K562 (cell line): ENCODE measurements at places on chromosomes 1 and 21.

DNA sequence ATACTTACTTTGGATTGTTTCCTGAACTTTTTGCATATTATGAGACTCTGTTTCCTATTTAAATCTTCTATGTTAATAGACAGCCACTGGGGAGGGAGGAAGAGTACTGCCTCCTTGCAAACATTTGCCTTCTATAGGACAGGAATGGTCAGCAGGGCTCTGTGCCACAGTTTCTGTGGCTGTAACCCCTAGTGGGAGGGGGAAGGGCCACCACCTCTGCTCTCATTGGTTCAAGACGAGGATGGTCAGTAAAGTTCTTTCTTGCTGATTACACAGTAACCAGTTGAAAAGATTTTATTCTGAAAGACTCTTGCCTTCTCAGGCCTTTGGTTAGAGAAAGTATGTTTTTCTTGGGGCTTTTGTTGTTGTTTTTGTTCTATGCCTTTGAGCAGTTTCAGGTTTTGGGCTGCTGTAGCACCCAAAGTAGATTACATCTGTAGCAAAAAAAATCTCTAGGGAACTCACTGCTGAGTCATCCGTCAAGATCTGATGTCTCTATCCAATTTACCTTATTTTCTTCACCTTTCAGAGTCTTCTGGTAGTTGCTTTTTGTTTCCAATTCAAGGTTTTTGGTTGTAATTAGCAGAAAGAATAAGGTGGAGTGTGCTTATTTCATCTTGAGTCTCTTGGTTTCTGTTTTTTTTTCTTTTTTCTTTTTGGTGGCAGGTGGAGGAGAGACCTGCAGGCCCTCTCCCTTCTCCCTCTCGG is 23.1 kb downstream of the SLC35A3 start:
- DNase-seq: peak; percentile 56

- DNase-seq: no peak
These were observed 817.7 kb upstream of the B3GALT2 start for GRCh38 chr1:194004146-194004545.

- DNase-seq: no peak
These were observed 112.2 kb downstream of the ITSN1 start for GRCh38 chr21:33754481-33754880.

DNA sequence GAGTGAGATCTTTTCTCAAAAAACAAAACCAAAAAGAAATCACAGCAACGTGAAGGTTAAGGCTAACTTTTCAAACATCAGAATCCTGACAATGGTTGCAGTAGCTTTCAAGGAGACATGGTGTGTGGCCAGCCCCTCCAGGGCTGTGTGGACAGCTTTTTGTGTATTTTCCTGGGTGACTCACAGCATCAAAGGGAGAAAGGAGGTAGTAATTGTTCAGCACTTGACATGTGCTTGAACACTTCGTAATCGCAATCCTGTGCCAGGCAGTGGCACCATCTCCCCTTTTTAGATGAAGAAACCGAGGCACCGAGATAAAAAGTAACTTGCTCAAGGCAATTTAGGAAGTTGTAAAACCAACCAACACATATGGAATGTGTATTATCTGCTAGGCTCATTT is 10.3 kb downstream of the NBL1 start:
- DNase-seq: no peak

DNA sequence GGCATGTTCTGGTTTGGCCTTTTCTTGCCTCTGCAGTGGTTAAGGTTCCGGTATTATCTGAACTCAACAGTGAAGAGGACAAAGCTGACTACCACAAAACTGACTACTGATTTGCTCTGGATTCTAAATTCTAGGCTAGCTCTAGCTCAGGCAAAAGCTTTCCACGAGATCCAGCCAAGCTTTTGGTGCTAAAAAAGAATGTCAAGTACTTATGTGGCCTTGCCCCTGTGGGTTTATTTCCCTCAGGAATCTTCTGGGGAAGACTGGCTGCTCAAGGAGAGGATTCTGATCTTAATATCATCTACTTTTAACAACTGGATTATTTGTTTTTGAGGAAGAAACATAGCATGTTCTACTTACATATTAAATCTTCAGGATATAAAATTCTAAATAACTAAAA is 26.1 kb upstream of the MTMR11 start:
- no peak for DNase-seq

DNA sequence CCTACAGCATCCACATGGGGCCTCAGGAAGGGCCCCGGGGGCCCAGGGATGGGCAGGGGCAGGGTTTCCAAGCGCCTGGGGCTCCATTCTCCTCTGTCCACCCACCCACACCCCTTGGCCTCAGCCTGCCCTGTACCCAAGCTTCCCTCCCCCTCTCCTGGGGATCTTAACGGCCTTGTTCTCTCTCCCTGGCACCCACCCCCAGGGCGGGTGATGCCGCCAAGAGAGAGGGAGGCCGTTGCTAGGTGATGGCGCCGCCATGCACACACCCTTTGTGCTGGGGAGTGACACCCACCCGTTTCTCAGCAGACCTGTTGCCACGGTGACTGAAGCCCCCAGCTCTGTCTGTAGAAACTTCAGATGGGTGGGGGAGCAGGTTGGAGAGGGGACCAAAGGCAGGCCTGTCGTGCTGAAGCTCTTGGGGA is 7.6 kb downstream of the GPR37L1 start:
- no peak for DNase-seq

DNA sequence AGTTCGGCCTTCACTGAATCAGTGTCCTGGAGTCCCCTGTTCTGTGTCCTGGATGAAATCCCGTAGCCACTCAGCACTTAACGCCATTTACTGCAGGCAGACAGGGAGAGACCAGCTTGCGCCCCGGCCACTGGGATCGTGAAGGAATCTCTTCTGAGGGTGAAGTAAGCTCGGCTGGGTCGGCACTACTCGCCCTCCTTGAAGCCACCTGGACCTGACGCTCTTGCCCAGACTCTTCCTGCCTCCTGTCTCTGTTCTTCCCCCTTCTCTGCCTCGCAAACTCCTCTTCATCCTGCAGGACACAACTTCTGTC is 99.9 kb upstream of the ZBTB40 start:
- no peak for DNase-seq

DNA sequence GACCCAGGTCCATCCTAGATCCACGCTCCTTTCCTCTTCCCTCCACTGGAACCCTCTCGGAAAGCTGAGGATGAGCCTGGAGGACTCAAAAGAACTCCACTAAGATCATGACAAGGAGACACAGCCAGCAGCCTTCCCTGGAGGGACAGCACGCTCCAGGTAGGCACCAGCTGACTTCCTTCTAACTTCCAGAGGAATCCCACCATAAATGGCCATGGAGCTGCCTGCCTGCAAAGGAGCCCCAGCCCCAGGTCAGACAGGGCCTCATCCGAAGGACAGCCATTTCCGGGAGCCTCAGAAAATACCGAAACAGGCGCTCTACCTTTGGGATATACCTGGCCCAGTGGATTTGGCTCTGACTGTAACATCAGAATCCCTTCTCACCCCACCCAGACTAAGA is 4.1 kb downstream of the SH3BP5L start:
- peak; percentile 3 for DNase-seq

DNA sequence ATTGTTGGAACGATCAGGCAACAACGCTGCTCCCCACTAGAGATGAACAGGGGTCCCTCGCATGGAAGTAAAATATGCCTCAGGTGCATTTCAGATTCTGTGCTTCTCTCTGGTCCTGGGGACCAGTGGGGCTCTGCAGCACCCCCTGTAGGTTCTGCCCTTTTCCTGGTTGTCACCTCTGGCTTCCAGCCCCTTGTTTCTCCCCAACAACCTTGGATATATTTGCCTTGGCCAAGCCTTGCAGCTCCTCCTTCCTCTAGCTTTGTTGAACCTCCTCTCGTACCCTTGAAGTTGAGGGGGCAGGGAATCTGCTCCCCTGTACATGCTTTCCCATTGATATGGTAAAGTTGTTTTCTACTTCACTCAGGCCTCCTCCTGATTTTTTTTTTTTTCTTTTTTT is 5.4 kb upstream of the RGSL1 start:
- DNase-seq: peak; percentile 34

- no peak for DNase-seq
These were observed 37.9 kb upstream of the EEIG2 start for GRCh38 chr1:108521990-108522393.

GRCh38 chr1:151655371-151655770 is 43.5 kb downstream of the SNX27 start:
- no peak for DNase-seq

DNA sequence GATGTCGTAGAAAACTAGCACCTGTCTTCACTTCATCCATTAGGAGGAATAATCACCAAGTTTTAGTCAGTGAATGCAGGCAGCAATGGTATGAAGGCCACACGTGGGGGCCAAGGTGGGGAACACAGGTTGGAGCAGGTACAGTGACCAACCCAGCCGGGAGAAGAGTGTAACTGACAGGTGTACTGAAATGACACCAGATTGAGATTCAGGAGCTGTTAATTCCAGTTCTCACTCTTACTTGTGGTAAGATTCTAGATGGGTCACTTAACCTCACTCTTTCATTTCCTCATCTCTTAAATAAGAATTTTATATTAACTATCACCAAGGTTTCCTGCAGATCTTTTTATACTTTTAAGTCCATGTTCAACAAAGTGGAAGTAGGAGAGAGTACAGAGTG is 206.2 kb upstream of the PTBP2 start:
- no peak for DNase-seq

DNA sequence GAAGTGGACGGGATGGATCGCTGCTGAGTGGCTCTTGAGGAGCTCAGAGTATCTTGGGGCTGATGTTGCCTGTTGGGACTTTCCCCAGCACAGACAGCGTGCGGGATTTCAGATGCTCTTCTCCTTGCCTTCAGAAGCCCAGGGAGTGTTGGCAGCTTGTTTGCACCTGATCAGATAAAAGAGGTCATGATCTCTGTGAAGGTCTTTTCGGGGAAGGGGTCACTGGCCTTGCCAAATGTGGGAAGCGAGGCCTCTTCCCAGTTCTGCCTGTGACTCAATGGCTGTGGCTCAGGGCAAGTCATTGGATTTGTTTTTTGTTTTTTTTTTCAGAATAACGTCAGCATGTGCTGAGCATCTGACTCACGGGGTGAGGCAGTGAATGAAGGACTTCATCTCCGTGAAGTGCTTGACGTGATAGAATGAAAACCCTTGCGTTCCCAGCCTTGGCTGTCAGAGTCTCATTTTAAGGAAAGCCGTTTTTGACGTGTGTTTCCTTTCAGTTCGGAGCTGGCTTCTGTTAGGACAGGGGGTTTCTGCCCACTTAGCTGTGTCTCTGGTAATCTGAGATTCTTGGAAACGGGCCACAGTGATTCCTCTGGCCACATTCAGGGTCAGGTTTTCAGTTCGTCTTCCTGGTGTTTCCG is 46.7 kb downstream of the GALNT2 start:
- no peak for DNase-seq

DNA sequence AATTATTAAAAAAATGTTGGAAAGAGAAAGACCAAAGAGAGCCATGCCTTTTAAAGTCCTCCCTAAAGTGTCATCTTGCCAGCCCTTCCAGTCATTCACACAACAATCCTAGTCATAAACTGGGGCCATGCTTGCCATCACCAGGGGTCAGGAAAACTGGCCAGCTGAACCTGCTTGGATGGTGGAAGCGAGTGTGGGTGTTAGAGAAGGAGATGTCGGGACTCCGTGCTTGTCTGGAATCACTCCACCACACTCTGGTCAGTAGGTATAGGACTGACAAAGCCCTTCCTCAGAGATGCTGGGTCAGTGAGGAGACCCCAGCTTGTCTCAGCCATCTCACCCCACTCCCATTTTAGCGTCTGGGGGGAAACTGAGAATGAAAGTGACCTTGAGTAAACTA is 3.3 kb upstream of the HAPLN2 start:
- no peak for DNase-seq

DNA sequence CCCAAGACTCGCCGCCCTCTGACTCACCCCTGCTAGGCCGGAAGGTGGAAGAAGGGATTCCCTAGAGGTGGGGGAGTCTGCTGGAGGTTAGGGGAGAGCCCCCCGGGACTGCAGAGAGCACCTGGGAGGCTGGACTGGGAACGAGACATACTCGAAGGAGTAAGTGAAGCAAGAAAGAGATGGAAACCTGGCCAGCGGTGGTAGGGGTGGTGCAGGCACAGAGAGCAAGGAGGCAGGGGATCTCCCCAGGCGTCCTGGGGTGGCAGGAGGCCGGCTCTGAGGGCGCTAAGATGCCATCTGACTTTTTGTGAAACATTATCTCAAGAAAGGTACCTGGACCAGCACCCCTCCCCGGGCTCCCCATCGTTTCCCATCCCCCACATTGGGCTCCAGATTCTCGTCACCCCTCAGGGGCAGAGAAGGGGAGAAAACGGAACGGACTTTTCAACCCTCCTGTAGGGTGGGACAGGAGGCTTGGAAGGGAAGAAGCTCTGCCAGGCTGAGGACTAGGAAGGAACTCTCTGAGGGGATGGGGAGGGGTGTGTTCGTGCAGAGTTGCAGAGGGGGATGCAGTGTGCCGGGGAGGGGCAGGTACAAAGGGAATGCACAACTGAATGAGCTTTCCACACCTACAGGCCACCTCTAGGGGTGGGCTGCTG is 708 bp downstream of the CHRNB2 start:
- DNase-seq: no peak

DNA sequence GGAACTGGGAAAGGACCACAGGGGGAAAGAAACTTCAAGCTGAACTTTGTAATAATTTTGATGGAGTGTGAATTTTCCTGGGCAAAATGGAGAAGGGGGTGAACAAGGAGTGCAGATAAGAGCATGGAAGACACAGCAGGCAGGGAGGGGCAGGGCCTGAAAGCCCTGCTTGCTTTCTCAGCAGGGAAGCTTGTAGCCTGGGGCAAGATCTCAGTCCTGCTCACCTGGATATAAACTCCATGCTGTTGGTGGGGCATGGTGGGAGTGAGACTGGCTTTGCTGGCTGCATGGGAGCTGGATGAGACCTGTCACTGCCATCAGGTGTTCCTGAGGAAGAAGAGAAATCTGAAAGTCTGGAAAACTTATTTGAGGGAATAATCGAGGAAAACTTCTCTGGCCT is 58.7 kb upstream of the RC3H1 start:
- no peak for DNase-seq

DNA sequence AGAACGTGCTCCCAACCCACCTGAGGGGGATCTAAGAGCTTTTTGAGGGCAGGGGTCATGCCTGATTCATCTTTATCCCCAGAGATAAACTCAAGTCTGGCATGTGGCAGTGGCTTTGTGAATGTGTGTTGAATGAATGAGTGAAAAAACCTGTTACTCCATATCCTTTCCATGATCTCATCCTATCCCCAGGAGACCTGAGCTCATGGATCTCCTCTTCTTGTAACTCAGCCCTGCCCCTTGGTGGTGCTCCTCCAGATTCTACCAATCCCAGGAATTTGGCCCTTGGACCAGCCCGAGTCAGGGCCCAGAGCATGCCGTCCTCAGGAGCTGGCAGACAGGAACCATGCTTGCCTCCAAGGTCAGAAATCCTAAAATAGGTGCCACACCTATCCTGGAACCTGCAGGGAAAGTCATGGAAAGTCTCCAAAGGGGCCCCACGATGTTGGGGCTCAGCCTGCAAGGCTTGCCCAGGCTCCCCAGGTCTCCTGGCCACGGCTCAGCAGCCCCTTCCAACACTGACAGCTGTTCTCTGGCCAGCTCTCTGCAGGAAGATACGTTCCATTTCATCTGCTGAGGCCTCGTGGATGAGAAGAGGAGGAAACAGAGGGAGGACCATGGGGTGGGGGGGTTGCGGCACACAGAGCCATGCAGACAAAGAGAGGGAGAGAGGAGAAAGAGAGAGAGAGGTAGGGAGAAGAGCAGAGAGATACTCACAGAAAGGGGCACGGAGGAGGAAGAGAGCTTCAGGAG is 214.6 kb downstream of the TRABD2B start:
- DNase-seq: no peak
